ENCODE measurements at places on chromosomes 4 and X.

- DNase-seq = no peak
Observed at GRCh38 chrX:111447298-111447697, 35.3 kb upstream of the DCX start.

- DNase-seq = no peak
Observed at GRCh38 chr4:169649545-169650226, 29.3 kb downstream of the CLCN3 start.

GRCh38 chr4:150123087-150123486 lies 44.8 kb downstream of the DCLK2 start:
- DNase-seq = no peak

GRCh38 chr4:73603854-73604584 lies 16.2 kb downstream of the RASSF6 start:
- no peak for DNase-seq

- DNase-seq = no peak
Observed at GRCh38 chrX:134551376-134552048, 91.5 kb downstream of the HPRT1 start.

DNA sequence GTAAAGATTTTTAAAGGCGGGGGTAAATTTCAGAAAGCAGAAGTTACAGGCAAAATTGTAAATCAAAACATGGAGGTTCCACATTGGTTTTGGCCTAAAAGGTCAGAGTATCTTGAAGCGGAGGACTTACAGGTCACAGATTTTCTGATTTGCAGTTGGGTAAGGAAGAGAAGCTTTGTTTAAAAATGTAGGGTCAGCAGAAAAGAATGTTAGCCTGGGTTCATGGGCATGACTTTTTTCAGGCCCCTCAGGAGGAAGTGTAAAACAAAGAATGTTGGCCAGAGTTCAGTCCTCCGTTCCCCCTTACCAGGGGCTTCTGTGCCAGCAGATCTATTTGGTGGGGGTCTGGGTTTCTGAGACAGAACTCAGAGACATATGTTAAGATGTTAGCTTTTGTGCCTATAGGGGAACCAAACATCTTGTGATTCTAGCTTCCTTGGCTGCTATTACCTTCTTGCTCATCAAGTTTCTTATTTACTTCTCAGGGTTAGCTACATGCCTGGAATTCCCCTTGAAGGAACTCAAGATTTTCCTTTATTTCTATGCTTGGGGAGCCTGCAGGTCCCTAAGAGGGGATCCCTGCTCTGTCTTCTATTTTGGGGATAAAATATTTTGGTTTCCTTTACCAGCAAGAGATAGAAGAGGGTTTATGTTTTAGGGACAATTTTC lies 160.3 kb downstream of the ANK2 start:
- no peak for DNase-seq

GRCh38 chrX:150599226-150599625 lies 30.8 kb downstream of the MTM1 start:
- DNase-seq = no peak

DNA sequence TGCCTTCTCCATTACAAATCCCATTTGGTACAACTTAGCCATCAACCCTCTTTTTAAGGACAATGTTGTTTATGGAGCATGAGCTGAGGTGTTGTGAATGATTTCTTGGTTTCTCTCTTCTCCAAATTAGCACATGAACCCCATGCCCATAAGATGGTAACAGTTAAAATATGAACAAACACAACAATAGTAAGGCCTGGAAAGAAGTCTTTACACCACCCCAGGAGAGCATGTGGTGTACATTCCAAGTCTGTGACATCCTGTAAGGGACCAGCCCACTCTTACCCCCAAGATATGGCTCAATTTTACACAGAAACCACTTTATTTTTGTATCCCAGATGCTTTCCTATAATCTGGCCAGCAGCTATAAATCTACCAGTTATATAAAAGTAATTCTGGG lies 226.1 kb downstream of the COX18 start:
- DNase-seq = no peak

DNA sequence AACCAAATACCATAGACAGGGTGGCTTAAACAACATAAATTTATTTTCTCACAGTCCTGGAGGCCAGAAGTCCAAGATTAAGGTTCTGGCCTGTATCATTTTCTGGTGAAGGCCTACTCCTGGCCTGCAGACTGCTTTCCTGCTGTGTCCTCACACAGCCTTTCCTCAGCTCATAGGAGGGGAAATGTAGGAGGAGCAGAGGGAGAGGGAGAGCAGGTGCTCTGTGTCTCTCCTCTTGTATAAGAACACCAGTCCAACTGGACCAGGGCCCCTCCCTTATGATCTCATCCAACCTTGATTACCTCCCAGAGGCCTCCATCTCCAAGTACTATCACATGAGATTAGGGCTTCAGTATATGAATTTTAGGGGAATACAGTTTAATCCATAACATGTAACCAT lies 34.3 kb downstream of the RAPGEF2 start:
- DNase-seq = no peak

- no peak for DNase-seq
Observed at GRCh38 chr4:144174401-144175067, 34.0 kb upstream of the GYPA start.

- no peak for DNase-seq
Observed at GRCh38 chr4:98939892-98940298, 11.0 kb upstream of the EIF4E start.

DNA sequence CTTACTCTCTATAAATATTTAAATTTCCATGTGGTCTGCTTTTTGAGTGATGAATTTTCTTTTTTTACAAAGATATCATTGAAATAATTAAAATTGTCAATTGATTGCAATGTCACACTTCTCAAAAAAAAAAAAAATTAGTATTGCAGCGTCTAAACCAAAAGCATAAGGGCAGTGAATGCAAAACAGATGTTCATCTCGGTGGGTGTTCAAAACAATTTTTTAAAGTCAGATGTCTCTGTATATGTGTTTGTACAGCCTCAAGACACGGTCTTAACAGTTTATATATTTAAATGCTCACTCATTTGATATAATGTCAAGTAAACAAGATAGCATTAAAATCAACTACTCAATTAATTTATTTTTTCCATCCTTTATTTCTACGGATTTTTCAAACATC lies 52.3 kb downstream of the PALLD start:
- DNase-seq = no peak

- DNase-seq = peak; percentile 40
Observed at GRCh38 chr4:40918330-40918729, 168.6 kb downstream of the NSUN7 start.

DNA sequence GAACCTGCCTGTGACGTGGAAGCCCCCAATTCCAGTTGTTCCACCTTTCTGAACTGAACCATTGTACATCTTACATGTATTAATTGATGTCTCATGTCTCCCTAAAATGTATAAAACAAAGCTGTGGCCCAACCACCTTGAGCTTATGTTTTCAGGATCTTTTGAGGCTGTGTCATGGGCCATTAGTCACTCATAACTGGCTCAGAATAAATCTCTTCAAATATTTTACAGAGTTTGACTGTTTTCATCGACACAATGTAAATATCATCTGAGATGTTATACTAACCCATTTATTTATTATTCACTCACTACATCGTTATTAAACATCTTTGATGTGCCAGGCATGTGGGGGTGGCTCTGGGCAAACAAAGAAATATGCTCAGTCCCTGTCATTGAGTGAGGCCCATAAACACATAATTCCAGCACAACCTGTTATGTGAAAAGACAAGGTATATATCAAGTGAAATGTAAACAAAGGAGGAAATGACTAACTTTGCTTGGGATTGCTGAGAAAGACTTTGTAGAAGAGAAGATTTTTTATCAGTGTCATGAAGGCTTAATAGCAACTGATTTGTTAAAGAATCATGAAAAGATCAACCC lies 34.5 kb upstream of the PPM1K start:
- DNase-seq = no peak

- no peak for DNase-seq
Observed at GRCh38 chrX:119105826-119106225, 21.8 kb downstream of the KIAA1210 start.

- DNase-seq = no peak
Observed at GRCh38 chr4:5391492-5391891, 316.9 kb downstream of the EVC2 start.

GRCh38 chrX:2242326-2242725 lies 258.4 kb downstream of the DHRSX start:
- no peak for DNase-seq

DNA sequence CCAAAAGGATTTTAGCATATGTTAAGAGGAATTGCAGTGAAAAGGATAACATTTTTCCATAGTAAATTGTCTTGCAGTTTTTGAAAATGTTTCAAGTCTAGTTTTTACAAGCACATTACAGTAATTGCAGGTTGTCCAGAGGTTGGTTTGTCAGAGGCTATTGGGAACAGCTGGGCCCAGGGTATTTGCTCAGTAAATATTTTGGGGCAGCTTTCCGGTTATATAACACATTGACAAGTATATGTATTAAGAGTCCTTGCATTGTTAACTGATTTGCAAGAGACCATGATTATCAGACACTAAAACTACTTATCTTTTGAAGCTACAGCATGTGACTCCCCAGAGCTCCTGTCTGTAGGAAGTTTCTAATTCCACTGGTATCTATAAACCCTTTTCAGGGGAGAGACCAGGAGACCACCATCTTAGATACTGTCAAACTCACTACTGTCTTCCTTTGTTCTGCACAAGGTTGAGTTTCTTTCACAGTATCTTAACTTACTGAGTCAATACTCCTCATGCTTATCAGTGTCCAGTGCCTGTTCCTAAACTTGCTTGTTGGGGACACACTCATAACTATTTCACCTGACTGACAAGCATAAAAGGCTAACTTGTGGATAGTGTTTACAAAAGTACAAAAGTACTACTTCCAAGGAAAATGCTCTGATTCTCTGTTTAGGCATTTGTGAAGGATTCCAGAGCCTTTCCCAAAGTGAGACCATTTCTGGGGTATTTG lies 18.9 kb upstream of the RGN start:
- DNase-seq = no peak

DNA sequence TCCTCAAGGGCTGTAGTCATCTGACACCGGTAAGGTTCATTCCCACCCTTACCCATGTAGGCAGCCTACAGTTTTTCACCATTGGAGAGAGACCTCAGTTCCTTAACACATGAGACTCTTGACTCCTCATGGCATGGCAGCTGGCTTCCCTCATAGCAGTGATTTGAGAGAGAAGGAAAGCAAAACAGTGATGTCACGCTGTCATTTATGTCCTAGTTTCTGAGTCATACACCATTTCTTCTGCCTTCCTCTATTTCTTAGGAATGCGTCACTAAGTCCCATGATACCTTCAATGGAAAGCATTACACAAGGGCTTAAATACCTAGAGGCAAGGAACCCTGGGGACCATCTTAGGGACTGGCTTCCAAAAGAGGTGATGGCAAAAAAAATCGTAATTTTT lies 226.1 kb downstream of the SPCS3 start:
- no peak for DNase-seq

- peak; percentile 55 for DNase-seq
Observed at GRCh38 chrX:24870143-24870542, 145.6 kb downstream of the ARX start.

DNA sequence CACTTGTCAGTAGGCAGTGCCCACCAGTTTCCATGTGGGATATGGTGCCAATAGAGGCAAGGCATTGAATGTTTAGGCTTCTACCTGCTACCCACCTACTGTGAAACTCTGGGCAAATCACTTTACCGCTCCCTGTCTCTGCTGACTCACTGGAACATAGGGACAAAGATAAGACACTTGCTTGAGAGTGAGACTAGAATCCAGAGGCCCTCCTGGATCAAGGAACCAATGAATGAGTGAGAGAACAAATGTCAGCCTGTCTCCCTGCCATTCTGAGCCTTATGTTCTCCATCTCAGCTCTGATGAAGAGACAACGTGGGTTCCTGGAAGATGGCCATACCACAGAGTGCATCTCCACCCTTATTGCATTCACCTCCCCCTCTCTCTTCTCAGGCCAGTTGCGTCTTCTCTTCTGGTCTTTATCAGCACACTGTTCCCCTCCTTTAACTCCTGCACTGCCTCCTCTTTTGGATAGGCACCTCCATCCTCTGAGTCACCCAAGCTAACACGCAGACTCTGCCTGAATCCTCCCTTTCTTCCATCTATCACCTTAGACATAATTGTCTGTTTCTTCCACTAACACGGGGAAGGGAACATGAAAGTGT lies 15.4 kb upstream of the PRRG3 start:
- DNase-seq = no peak

GRCh38 chr4:141898346-141898745 lies 262.0 kb downstream of the IL15 start:
- DNase-seq = no peak

DNA sequence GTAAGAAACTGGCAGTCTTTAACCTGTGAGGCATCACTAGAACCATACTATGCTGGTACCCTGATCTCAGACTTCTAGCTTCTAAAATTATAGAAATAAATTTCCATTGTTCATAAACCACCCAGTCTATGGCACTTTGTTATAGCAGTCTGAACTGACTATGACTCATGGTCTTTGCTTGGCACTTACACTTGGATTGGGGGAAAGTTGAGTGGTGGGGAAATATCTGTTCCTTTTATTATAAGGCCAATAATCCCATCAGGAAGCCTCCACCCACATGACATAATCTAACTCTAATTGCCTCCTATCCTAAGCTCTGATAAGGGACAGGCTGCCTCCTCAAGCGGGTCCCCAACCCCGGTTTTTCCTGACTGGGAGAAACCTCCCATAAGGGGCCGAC lies 61.4 kb upstream of the PACRGL start:
- no peak for DNase-seq

DNA sequence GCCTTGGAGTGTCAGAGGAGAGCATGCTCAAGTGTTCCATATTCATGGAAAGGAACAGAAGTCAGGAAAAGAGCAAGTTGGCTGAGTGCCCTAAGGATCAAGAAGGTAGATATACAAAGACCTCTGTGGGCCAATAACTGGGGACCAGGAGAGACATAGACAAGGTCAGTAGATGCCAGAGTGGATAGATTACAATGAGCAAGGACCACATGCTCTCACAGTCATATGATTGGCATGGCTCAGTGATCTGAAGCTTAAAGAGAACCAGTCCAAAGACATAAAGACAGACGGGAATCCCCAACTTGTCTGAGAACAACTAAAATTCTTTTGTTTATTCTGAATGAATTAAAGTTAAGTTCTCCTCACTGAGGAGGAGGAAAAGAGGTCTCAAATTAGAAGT lies 289.7 kb downstream of the HS3ST1 start:
- DNase-seq = no peak

GRCh38 chr4:143399113-143399949 lies 62.7 kb downstream of the GAB1 start:
- DNase-seq = no peak

DNA sequence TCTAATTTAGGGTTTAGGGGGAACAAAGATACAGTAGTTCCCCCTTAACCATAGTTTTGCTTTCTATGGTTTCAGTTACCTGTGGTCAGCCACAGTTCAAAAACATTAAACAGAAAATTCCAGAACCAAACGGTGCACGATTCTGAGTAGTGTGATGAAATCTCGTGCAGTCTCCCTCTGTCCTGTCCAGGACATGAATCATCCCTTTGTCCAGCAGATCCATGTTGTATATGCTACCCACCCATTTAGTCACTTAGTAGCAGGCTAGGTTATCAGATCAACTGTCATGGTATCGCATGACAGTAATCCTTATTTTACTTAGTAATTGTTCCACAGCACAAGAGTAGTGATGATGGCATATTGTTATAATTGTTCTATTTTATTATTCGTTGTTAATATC lies 556.1 kb downstream of the IL1RAPL1 start:
- no peak for DNase-seq

All from non-pigmented ciliary epithelial cell (primary cell).